ENCODE measurements at places on chromosomes 7 and 10.

DNA sequence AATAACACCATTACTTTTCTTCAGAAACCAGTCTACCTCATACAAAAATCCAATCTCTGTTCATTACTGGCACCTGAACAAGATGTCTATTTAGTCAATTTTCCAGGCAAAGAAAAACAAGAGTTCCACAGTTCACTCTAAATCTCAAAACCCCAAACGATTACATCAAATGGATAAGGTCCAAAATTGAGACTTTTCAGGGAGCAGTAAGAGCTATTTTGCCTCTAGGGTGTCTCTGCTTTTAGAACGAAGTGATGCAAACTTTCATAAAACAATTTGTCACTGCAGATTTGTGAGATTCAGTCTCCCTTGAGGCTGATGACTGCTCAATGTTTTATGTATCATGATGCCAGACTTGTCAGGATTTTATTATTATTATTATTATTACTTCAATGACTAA lies 937.0 kb upstream of the PHF14 start:
- DNase-seq, result no peak

DNA sequence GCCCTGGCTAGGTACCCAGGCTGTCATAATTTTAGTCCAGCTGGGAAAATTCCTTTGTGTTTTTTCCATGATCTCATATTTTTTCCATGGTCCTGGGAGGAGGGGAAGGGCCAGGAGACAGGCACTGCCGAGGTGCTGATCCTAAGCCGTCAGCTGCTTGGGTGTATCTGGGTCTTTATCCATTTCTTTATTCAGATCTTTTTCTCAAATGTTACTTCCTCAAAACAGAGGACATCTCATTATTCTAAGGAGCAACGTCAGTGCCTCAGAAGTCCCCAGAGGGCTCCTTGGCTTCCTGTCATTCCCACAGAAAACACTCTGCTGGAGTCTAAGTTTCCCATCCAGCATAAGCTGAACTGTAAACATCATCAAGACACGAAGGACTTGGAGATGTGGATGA lies 2.8 kb upstream of the OR6V1 start:
- DNase-seq, result no peak

- DNase-seq, result no peak
These were observed 62.3 kb upstream of the UBE3C start for GRCh38 chr7:157076466-157076865.

DNA sequence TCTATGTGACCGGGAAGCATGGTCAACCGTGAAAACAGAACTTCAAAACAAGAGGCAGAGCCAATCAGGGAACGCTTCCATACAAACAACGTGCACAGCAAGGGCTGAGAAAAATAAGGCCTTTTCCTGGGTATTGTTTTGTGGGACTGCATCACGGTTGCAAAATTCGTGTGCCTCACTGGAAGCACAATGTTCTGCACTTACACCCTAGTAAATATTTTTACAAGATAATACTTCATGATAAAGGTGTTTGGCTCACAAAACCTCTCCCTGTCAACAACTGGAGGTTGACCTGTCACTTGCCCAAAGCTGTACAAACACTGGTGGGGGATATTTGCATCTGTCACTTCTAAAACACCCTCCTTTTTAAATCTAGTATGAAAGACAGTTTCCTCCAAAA lies 37.0 kb downstream of the KLF6 start:
- peak; percentile 43 for DNase-seq

GRCh38 chr10:123463181-123463580 lies 203.0 kb upstream of the GPR26 start:
- DNase-seq, result no peak

DNA sequence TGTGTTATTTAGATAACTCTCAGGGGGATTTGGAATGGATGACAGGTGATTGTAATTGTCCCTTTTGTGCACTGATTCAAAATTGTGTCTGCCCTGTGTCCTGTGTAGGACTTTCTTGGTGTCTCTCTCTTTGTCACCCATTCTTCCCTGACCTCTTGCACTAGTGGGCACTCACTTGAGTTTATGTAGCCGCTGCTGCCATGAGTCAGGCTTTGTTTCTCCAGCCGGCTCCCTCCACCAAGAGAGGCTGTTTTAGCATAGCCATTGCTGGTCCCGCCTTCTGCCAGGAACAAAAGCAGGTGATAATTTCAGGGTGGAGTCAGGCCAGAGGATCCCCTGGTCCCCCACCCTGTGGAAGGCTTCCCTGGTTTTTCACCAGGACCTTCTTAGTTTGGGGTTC lies 8.4 kb downstream of the COL17A1 start:
- DNase-seq, result no peak

Measured in activated CD8-positive, alpha-beta memory T cell treated with anti-CD3 and anti-CD28 coated beads for 24 hours (primary cell).